ENCODE measurements at places on chromosomes 4 and X.

DNA sequence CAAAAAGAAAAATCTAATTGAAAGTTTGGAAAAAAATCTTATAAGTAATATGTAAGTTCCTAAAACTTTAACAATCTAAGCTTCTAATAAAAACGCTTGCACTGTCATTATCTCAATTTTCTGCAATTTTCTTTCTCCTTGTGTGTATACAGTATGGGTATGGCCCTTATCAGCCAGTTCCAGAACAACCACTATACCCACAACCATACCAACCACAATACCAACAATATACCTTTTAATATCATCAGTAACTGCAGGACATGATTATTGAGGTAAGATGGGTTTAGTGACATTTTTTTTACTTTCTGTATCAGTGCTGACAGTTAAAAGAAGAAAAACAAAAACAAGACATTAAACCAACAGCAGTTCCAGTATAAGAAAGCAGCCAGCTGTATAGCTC lies 4.9 kb downstream of the STATH start:
- no peak for DNase-seq

DNA sequence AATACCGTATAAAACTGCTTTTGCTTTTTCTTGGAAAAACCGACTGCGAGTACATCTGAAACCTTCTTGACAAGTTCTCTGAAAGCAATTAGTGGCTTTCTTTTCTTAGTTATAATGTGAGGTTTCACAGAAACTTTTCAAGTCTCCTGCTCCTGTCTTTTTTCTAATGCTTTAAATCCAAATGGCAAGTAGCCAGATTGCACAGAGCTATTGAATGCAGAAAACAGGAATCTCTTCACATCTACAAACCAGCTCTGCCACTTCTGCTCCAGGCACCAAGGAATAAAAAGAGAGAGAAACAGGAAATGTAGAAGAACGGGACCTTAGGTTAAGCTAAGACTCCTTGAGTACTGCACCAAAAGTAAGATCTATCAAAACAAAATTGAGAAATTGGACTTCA lies 267.3 kb upstream of the TET2 start:
- no peak for DNase-seq

- no peak for DNase-seq
Measured at GRCh38 chrX:8323356-8323755, 141.3 kb upstream of the VCX3B start.

DNA sequence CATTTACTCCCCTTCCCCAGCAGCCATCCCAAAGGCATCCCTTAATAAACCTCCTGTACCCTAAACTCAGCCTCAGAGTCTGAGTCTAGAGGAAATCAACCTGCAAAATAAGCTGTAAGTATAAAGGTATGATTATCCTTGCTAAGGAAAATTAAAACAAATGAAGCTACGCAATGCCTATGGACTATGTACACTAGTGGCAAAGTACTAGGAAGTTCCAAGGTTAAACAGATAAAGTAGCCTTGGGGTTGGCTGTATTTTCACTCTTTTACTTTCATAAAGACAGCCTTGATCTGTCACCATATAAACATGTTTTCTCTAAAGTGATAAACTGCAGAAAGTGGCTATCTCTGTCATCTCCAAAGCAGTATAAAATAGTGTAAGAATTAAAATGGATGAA lies 35.9 kb downstream of the MAP3K15 start:
- no peak for DNase-seq

DNA sequence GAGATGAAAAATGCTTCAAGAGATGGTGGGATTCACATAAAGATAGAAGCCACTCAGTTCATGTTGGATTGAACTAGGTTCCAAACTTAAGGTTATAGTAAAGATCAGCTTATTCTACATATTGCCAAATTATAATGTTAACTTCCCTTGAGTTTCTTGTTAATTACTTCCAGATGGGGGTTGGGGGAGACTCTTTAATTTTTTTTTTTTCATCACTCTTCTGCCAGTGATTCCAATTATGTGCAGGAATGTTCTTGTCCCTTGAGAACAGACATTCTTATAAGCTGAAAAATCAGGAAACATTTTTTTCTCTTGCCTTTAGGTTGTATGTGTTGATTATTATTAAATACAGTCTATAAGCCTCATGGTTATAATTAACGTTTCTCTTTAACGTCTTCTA lies 30.0 kb downstream of the MND1 start:
- no peak for DNase-seq

- DNase-seq: no peak
Measured at GRCh38 chr4:78168029-78168428, 110.9 kb downstream of the FRAS1 start.

DNA sequence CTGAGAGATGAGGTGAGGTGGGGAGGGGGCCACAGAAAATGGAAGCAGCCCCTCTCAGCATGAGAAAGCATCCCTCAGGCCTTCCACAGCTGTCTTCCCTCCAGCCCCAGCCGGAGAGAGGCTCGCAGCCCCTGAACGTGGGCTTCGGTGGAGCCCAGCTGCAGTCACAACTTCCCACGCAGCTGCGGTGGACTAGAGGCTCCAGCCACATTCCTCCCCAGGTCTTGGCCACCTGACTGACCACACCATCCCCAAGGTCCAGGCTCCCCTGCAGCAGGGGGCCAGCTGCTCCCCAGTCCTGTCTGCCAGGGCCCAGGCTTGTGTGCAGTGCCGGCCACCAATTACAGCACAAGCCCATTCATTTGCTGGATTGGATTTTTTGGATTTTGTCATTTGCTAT lies 212.3 kb upstream of the BCOR start:
- no peak for DNase-seq

- no peak for DNase-seq
Measured at GRCh38 chr4:131531087-131531486, 1618.0 kb upstream of the PCDH10 start.

DNA sequence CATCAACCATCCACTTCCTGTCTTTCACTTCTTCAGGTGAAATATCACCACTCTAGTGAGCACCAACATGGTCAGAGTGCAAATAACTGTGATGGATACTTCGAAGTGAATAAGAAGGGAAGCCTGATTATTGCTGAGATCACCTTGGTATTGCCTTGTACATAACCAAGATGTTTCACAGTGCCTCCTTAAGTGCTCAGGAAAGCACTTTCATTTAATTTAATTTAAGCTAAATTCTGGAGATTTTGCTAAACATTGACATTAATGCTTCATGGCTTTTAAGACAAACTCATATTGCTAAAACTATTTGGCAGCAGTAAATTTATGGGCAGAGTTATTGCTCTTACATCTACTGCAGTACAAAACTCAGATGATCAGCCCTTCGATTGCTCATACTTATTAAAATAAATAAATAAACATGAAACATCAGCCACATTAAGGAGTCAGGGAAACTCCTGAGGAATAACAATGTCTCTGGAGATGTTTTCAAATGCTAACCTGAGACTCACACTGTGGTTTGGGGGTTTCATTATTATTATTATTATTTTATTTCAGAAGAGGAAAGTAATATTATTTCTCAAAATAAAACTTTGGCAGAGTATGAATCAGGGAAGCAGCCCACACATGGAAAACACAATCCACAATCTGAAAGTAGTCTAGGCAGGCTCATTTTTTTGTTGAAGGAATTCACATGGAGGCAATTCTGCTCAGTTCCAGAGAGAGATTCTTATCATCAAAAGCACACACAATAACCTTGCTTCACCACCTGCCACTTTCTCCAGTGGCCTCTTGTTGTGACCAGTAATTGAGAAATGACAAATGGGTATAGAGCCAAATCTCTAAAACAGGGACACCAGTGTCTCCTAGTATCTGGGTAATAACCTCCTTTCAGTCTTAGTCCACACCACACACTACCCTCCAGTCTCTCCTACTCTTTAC lies 344.2 kb downstream of the MAPK10 start:
- no peak for DNase-seq

- DNase-seq: no peak
Measured at GRCh38 chr4:148651991-148652390, 209.8 kb upstream of the NR3C2 start.

GRCh38 chr4:184396570-184397515 lies 77.5 kb downstream of the IRF2 start:
- DNase-seq: no peak

DNA sequence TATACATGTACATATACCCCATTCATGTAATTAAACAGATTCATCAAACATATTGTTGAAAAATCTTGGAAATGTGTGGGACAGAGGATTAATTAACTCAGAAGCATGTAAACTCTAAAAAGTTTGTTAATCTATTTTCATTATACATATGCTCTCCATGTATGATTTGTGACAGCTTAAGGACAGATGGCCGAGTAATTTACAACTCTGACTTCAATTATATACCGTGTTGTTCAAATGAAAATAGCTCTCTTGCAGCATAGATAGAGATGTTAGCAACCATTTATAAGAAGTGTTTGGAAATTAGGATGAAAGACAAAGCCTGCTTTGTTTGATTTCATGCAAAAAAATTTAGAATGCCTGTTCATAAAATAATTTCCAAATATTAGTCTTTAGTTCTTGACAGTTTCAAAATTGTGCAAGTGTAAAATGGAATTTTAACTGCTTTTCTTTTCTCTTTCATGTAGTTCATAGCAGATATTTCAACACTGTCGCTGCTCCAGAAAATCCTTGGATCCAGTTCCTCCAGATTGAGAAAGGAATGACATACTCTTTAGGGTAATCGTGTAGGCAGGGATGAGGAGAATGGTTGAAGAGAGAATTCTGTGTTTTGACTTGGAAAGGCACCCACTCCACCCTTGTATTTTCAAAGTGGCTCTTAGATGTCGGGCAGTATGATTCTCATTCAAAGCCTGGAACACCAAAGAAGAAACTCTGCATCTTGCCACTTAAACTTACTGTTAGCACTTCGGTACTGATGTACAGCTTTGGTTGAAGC lies 23.1 kb downstream of the AFF2 start:
- no peak for DNase-seq

GRCh38 chrX:153580700-153581386 lies 18.1 kb downstream of the CCNQ start:
- no peak for DNase-seq

- DNase-seq: no peak
Measured at GRCh38 chr4:147754037-147754445, 22.2 kb downstream of the ARHGAP10 start.

DNA sequence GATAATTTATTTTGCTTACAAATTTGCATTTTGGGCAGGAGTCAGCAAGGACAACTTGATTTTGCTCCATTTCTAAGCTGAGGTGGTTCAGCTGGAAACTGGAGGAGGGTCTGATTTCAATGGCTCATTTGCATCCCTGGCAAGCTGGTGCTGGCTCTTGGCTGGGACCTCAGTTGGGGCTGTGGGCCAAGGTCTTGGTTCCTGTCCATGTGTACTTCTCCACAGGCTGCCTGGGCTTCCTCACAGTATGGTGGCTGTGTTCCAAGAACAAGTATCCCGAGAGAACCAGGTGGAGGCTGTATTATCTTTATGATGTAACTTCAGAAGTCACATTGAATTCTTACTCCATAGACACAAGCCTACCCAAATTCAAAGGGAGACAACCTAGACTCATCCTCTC lies 77.0 kb upstream of the STX18 start:
- no peak for DNase-seq

GRCh38 chr4:102057122-102057521 lies 266.6 kb downstream of the BANK1 start:
- no peak for DNase-seq

GRCh38 chr4:93384241-93384640 lies 444.3 kb upstream of the ATOH1 start:
- no peak for DNase-seq

DNA sequence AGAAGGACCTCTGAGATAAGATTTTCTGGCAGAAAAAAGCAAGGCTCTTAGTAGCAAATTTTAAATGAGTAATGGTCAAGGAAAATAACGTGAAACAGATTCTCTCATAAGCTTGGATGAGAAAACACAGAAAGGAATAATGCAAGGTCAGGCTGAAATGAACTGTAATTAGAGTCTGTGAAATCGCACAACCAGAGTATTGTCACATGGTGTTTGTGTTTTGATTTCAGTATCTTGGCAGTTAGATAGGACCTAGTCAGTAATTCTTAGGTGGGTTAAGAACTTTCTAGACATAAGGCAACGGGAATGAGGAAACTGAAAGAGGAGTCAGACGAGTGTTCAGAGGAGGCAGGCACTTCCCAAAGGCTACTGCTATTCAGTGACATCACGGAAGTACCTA lies 34.6 kb downstream of the LIMCH1 start:
- no peak for DNase-seq

GRCh38 chr4:184293552-184293951 lies 75.9 kb upstream of the ENPP6 start:
- DNase-seq: peak; percentile 44

GRCh38 chr4:108359130-108359985 lies 190.6 kb upstream of the LEF1 start:
- no peak for DNase-seq

DNA sequence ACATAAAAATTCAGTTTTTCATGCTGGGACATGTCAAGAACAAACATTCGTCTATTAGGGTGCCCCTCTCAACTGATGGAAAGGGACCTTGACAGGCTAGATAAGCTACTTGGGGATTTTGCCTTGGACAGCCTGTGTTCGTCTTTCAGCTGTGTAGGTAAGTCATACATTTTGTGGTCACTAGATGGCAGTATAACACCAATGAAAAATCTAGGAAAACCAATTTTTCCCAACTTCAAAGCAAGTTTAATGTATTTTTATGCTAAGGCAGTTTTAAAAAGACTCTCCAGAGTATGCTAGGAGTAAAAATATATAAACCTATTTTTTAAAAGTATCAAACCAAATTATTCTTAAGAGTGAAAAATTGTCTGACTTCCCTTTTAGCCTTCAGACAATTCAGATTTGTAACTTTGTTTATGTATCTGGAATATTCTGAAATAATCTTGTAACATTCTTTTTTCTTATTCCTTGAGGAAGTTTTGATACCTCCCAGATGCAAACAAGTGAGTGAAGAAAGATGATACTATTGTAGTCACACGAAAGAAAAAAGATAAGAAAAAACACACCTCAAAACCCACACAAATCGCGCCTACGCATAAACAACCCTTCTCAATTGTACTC lies 158.3 kb downstream of the CPE start:
- no peak for DNase-seq

DNA sequence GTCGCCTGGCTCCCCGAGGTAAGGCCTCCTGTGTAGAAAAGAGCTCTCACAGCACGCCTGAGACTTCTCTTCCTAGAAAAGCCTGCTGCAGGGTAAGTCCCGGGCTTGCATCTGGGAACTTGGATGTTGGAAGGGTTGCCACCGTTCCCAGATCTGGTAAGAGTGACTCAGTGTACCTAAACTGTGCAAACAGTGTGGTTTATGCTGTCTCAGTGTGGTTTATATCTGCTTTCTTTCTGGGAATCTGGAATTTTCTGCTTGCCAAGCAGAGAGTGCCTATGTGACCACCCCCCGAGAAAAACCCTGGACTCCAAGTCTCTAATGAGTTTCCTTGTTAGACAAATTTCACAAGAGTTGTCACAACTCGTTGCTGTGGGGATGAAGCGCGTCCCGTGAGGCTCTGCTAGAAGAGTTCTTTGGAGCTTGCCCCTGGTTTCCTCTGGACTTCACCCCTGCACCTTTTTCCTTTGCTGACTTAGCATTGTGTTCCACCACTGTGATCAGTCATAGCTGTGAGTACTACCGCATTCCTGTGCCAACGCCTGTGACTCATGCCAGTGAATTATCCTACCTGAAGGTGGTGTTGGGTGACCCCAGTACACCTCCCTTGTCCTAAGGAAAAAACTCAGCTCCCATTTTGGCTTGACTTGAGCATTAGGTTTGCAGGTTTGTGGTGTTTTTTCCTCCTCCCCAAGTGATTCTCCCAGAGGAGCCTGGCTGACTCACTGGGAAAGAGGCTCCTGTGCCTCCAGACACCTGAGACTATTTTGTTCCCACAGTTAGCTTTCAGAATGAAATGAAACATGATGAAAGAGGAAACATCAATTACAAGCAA lies 14.5 kb downstream of the SLC2A9 start:
- DNase-seq: no peak

GRCh38 chr4:52312722-52313121 lies 261.6 kb downstream of the SPATA18 start:
- DNase-seq: no peak

- DNase-seq: no peak
Measured at GRCh38 chr4:72895408-72895807, 174.1 kb downstream of the COX18 start.

Data from SIG-M5 (cell line).